Hepatocyte (in vitro differentiated cells): ENCODE measurements at places on chromosomes 4 and X. TPM values are rescaled to one million over a fixed set of nuclear protein-coding genes. Genes with fewer than 3 reads are reported as not detected.

- H3K27ac ChIP-seq = no peak overlapping the region
- no peaks in the 10 kb centered on the region for H3K36me3 ChIP-seq
- no peak for DNase-seq
Observed at GRCh38 chr4:36206012-36206411, 38.3 kb downstream of the ARAP2 start.

- H3K27ac ChIP-seq = peak overlapping the region; percentile 5
- DNase-seq = no peak
- no peaks in the 10 kb centered on the region for H3K4me1 ChIP-seq
- no peaks in the 10 kb centered on the region for H3K27me3 ChIP-seq
Observed at GRCh38 chr4:159685340-159686092, 582.6 kb downstream of the RAPGEF2 start.

DNA sequence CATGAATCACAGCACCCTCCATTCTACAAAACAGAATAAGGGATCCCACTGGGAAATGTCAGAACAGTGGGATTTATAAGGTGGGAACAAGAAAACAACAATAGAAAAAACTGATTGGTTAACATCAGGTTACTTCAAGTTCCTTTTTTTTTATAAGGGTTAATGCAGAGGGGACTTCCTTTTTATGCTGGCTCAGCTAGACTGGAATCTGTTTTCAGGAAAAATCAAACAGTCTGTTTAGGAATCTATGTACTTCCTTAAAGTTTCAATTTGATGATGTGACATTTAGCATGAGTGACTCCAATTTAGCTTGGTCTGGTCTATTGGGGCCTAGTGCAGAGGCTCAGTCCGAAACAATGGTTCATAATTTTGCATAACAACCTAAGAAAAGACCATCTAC lies 192.9 kb downstream of the ADGRA3 start:
- no peaks in the 10 kb centered on the region for H3K27me3 ChIP-seq
- no peak overlapping the region for H3K4me3 ChIP-seq
- H3K4me1 ChIP-seq = no peaks in the 10 kb centered on the region

Gene TBCK
- total RNA-seq = 46.0 and 49.7 TPM in 2 replicates

Gene ALAS2
- total RNA-seq = 0.36 TPM in 1 of 2 replicates, not detected in the other

Gene MAGEB2
- total RNA-seq = not detected in 2 replicates
